Heart left ventricle (tissue), 16 donors: ENCODE measurements at places on chromosomes 4 and X. TPM values are rescaled to one million over a fixed set of nuclear protein-coding genes. Genes with fewer than 3 reads are reported as not detected.

Gene NUP62CL
- total RNA-seq, result 0.91 TPM

DNA sequence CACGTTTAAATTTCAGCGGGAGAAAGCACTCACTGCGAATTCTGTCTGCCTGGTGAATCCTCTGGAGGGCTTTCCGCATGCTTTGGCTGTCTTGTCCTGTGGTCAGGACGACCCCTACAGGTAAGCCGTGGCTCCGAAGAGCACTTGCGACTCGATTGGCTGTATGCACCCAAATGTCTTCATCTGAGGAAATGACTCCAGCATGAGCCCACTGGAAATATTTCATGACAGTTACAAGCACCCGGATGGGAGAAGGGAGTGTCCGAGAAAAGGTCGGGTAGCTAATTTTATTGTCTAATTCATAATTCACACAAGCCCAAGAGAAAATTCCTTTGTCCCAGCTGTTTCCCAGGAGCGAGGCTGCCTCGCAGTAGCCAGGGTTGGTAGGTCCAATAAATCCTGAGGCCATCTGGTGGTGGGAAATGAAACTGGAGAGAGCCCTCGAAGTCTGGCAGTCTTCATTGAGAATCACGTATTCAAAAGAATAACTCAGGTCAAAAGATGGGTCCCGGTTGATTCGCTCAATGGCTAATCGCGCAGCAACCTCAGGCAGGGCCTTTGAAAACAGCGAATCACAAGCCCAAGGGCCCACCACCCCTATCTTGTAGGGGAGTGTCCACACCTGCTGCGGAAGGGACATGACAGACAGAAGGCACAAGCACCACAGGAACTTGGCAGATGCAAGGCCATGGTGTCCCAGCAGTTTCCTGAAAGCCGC, 6.6 kb downstream of the GUCY2F start:
- DNase-seq, result peak; percentile 25
- no peaks in the 10 kb centered on the region for H3K27me3 ChIP-seq
- H3K4me3 ChIP-seq, result peak overlapping the region; percentile 12
- H3K27ac ChIP-seq, result no peak overlapping the region

GRCh38 chr4:81930506-81931238, 443.1 kb downstream of the HNRNPD start:
- H3K36me3 ChIP-seq, result no peaks in the 10 kb centered on the region
- no peak for DNase-seq
- no peak overlapping the region for H3K4me3 ChIP-seq
- H3K27me3 ChIP-seq, result no peaks in the 10 kb centered on the region

DNA sequence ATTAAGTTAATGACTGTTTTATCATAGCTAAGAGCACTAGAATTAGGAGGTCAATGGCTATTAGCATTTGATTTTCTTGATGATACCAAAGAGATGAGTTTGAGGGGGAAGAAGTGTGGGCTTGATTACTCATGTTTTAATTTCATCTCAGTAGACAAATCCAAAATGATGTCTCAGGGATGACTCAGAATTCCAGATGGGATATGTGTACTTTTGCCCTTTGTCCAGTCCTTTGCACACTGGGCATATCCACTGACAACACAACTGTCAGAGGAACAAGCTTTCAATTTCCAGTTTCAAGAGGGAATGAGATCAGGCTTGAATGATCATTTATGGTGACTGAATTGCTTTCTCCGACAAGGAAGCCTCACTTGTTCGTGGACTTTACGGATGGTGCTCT, 325.3 kb upstream of the FTHL17 start:
- H3K4me3 ChIP-seq, result no peak overlapping the region
- no peaks in the 10 kb centered on the region for H3K4me1 ChIP-seq
- no peak for DNase-seq
- no peaks in the 10 kb centered on the region for H3K36me3 ChIP-seq

DNA sequence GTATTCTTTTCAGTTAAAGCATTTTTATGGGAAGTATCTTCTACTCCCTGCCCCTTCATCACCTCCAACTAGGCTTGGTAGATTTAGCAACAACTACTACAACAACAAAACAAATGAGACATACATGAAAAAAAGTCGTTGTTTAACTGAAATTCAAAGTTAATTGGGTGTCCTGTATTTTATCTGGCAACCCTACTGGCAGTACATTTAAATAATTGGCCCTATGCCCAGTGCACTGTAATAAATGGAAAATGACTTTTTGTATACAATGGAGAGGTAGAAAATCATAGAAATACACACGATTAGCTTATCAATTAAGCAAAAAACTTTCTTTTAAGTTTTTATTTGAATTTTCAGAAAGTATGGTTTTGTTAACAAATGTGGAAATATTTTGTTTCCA, 21.4 kb upstream of the CLGN start:
- no peak overlapping the region for H3K27ac ChIP-seq
- no peaks in the 10 kb centered on the region for H3K4me1 ChIP-seq
- no peak overlapping the region for H3K4me3 ChIP-seq
- no peak for DNase-seq
- H3K27me3 ChIP-seq, result peaks cover 4% of the 10 kb centered on the region

DNA sequence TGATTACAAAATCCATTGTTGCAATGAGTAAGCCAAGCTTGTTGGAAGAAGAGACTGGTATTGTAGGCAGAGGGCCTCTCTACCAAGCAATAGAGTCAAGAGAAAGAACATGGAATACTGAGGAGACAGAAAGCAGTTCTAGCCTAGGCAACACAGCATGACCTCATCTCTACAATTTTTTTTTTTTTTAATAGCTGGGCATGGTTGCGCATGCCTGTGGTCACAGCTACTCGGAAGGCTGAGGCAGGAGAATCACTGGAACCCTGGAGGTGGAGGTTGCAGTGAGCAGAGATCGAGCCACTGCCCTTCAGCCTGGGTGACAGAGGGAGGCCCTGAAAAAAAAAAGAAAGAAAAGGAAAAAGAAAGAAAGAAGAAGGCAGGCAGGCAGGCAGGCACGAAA, 11.7 kb upstream of the ZBTB33 start:
- no peaks in the 10 kb centered on the region for H3K4me1 ChIP-seq
- no peak overlapping the region for H3K27ac ChIP-seq
- no peak for DNase-seq
- H3K27me3 ChIP-seq, result no peaks in the 10 kb centered on the region
- H3K36me3 ChIP-seq, result no peaks in the 10 kb centered on the region
- no peak overlapping the region for H3K4me3 ChIP-seq

DNA sequence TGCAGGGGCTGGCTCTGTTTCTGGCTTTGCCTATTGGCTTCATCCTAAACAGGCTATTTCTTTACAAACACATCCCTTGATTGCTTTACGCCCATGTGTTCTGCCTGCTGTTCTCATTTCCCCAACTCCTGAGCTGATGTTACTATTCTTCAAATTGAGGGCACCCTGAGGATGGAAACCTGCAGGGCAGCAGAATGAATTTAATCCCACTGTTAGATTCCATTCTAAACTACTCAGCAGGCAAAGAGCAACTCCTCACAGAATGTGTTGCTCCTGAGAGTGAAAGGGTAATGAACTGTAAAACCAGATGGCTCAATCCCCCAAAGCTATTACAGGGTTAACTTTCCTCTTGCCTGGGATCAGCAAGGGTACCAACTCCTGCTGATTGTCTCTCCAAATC, 75.7 kb downstream of the ANKRD50 start:
- H3K36me3 ChIP-seq, result no peaks in the 10 kb centered on the region
- no peaks in the 10 kb centered on the region for H3K27me3 ChIP-seq
- H3K4me3 ChIP-seq, result no peak overlapping the region
- peaks cover 3% of the 10 kb centered on the region for H3K4me1 ChIP-seq
- no peak overlapping the region for H3K27ac ChIP-seq

DNA sequence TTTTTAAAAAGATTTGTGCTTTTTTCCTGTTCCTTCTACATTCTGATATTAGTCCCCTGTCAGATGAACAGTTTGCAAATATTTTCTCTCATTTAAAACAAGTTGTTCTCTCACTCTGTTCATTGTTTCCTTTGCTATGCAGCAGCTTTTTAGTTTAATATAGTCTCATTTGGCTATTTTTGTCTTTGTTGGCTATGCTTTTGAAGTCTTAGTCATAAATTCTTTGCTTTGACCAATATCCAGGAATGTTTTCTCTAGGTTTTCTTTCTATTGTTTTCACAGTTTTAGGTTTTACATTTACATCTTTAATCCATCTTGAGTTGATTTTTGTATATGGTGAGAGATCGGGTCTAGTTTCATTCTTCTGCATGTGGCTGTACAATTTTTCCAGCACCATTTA, 136.8 kb downstream of the TET2 start:
- no peak overlapping the region for H3K4me3 ChIP-seq
- DNase-seq, result no peak
- H3K27me3 ChIP-seq, result no peaks in the 10 kb centered on the region
- H3K4me1 ChIP-seq, result no peaks in the 10 kb centered on the region

DNA sequence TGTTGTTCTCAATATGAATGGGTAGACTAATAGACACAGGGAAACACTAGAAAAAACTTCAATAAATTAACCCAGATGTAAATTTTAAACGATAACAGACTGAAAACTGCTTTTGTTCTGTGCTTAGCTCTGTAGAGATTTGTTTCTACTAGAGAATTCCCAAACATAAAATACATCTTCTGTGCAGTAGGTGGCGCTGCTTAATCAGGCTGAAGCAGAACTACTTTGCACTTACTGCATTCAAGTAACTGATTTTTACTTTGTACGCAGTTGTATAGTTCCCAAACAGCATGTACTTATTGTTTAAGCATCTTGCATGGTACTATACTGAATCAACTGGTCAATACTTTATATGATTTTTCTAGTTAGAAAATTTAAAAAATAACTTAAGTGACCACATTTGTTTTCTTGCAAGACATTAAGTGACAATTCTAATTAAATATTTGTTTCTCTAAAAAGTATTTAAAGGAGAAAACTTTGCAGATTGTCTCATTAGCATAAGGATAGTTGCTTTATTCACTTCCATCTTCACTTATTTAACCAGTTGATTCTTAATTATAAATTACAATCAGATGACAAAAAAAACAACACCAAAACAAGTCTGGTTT, 490.6 kb downstream of the IL15 start:
- no peaks in the 10 kb centered on the region for H3K36me3 ChIP-seq
- H3K27me3 ChIP-seq, result no peaks in the 10 kb centered on the region
- H3K4me1 ChIP-seq, result peaks cover 4% of the 10 kb centered on the region
- H3K27ac ChIP-seq, result no peak overlapping the region
- peak; percentile 25 for DNase-seq
